ENCODE measurements at places on chromosomes 5 and 9. TPM values are rescaled to one million over a fixed set of nuclear protein-coding genes. Genes with fewer than 3 reads are reported as not detected.

Gene PAPPA
- total RNA-seq: 0.44 TPM

- no peak for DNase-seq
Observed at GRCh38 chr9:103867886-103868285, 226.2 kb upstream of the SMC2 start.

GRCh38 chr9:111601237-111602018 is 2.0 kb upstream of the PTGR1 start:
- DNase-seq: peak; percentile 90

- no peak for DNase-seq
Observed at GRCh38 chr5:98635656-98636055, 137.8 kb upstream of the RGMB start.

DNA sequence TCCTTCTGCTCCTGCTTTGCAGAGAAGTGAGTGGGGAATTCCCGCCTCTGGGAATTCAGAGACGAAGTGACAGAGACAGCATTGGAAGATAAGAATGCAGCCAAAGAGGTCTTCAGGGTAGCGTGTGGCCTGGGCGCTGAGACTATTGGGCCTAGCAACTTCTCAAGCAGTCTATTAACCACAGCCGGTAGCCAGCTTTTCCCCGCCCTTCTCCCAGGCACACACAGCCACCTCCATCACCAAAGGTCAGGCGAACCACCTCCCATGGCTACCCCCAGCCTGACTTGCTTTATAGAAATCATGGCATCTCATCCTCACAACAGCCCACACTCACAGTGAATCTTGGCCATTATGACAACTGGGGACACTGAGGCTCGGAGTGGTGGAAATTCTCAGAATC is 124.2 kb downstream of the KCNIP1 start:
- no peak for DNase-seq

DNA sequence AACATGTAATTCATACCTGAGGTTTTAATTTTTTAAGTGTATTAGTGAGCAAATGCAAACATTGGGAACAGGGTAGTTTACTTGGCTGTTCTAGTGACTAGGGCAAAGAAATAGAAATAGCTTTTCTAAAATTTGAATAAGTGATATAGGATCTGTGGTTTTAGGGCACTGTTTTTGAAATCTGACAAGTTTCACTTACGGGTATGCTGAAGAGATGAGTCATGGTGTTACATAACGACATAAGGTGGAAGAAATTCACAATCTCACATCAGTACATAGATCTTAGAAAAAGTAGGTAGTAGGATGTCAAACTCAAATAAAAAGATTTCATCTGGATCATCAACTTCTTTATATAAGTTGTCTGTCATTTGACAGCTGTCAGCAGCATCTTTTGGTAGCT is 772.3 kb downstream of the MAT2B start:
- peak; percentile 2 for DNase-seq

DNA sequence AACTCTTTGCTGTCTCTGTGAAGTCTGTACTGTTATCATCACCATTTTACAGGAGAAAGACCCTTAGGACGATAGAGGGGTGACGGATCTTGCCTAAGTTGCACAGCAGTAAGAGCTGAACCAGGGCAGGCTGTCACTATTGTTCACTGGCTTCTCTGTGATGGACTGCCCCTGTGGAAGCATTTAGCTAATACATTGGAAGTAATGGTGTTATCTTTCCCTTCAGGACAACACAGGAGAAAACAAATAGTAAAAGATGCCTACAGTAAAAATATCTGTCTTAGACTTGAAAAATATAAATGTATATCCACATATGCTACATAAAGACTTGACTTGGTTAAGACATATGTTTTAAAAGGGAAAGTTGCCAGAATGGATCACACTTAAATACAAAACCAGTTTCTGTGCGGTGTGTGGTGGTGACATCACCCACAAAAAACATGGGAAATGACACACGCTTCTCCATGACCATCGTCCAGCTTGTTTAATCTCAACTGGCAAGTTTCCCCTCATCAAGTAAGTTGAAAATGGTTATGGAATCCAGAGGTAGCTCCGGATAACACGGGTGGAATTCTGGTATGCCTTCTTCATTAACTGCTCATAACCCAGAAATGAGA is 351.8 kb downstream of the EBF1 start:
- DNase-seq: no peak

Gene ANXA2R
- total RNA-seq: 6.5 TPM

DNA sequence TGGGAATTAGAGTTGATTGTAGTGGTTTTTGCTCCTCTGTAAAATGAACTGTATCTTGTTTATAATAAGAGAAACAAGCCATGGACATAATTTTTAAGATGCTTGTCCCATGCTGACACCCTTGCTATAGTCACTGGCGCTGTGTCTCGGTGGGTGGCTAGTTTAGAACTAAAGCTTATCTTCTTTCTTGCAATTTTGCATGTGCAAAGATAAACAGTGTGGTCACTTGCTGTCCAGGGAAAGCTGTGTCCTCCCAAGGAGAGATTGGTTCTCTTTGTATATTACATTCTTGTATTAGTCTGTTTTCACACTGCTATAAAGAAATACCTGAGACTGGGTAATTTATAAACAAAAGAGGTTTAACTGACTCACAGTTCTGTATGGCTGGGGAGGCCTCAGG is 143.8 kb downstream of the MELK start:
- DNase-seq: no peak

Gene KCNIP1
- total RNA-seq: 24.4 TPM

- no peak for DNase-seq
Observed at GRCh38 chr5:100659080-100659795, 124.1 kb downstream of the FAM174A start.

Gene MEF2C
- total RNA-seq: 91.5 TPM

Gene TLN1
- 165 TPM for total RNA-seq

Gene PSAT1
- 7.0 TPM for total RNA-seq

DNA sequence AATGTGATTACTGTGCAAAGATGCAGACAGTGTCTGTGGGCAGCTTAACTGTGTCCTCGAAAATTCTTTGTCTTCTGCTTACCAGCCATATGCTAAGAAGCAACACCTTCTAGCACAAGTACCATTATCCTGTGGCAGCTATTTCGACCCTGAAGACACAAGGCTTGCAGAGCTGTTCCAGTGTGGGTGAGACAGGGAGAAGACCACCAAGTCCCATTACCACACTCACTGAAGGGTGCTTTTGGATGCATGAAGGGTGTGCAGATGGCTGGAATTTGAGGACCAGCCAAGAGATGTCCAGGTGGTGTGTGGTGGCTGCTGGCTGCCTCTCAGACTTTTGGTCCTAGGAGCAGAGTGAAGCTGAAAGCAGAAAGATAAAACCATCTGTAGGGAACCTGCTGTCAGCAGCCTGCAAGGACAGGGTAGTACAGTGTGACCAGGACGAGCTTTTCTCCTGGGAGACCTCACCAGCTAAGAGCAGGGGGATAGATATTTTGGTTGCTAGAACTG is 161.8 kb downstream of the ICE1 start:
- no peak for DNase-seq

GRCh38 chr5:14172149-14172795 is 29.1 kb downstream of the TRIO start:
- no peak for DNase-seq

DNA sequence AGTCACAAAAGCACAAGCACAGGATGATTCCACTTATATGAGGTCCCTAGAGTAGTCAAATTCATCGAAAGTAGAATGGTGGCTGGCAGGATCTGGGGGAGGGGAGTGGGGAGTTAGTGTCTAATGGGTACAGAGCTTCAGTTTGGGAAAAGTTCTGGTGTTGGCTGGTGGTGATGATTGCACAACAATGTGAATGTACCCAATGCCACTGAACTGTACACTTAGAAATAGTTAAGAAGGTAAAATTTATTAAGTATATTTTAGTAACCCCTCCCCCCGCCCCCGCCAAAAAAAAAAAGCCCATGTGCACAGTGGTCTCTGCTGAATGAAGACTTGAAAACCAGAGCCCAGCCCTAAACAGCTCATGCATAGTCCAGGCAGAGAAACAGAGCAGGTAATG is 24.8 kb upstream of the GTF3C5 start:
- no peak for DNase-seq

GRCh38 chr9:92325991-92326500 is 293 bp downstream of the CENPP start:
- no peak for DNase-seq

Data from lung microvascular endothelial cell (primary cell).